ENCODE measurements at places on chromosomes 2 and 18.

GRCh38 chr2:715854-716560 is 38.8 kb upstream of the TMEM18 start:
- no peak for DNase-seq

- no peak for DNase-seq
These were observed 79.0 kb downstream of the PIGN start for GRCh38 chr18:62107881-62108280.

- DNase-seq: no peak
These were observed 32.0 kb downstream of the LGALSL start for GRCh38 chr2:64485961-64486360.

DNA sequence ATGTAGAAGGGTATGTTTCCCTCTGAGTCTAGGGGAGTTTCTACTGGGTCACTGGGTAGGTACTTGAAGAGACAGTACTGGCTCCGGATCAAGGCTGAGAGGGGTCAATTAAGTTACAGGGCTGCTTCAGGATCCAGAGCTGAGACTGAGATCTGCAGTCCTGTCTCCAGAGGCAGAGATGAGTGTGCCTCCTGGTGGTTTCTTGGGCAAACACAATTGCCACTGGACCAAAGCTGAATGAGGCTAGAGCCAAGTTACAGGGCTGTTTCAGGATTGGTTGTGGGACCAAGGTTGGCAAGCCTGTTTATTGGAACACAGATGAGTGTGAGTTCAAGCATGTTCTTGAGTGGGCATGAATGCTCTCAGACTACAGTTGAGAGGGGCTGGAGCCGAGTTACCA is 157.9 kb downstream of the ADCYAP1 start:
- DNase-seq: no peak

- no peak for DNase-seq
These were observed 201.0 kb upstream of the RBMS1 start for GRCh38 chr2:160694631-160695030.

DNA sequence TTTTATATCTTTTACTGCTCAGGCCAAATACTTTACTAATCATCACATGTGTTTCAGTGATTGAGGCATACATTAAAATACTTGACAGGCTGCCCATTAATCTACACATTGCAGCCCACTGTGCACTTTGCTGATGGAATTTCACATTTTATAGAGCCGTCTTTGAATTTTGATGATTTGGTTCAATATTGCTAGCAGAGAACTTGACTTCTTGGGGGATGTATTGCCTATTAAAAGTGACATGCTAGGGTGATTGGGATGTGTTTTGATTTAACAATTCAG is 1291.0 kb upstream of the GYPC start:
- no peak for DNase-seq

- no peak for DNase-seq
These were observed 227.5 kb upstream of the SMAD2 start for GRCh38 chr18:48157956-48158355.

- no peak for DNase-seq
These were observed 303.9 kb downstream of the LRATD1 start for GRCh38 chr2:14936426-14936825.

DNA sequence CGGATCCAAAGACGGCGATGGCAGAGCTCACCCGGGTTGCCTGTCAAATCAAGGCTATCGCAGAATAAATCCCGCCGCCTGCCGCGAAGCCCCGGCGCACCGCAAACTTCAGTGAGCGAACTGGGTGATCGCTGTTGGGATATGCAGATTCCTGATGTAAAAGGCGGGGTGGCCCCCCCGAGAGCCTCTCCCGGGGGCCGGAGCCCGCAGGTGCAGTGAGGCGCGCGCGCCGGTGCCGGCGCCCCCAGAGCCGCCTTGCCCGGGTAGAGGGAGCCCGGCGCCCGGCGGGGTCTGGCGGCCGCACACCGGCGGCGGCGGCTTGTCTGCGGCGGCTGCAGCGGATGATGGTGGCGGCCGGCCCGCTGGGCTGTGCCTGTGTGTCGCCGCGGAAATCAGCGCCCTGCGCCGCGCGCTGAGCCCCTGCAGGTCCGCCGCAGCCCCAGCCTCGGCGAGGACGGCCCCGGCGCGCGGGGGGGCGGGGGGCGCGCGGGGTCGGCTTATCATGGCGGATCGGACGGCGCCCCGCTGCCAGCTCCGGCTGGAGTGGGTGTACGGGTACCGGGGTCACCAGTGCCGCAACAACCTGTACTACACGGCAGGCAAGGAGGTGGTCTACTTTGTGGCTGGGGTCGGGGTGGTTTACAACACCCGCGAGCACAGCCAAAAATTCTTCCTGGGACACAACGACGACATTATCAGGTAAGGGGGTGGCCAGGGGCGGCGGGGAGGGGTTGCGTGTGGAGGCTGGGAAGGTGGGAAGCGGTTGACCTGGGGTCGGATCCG is 1.3 kb downstream of the EML6 start:
- DNase-seq: peak; percentile 54

DNA sequence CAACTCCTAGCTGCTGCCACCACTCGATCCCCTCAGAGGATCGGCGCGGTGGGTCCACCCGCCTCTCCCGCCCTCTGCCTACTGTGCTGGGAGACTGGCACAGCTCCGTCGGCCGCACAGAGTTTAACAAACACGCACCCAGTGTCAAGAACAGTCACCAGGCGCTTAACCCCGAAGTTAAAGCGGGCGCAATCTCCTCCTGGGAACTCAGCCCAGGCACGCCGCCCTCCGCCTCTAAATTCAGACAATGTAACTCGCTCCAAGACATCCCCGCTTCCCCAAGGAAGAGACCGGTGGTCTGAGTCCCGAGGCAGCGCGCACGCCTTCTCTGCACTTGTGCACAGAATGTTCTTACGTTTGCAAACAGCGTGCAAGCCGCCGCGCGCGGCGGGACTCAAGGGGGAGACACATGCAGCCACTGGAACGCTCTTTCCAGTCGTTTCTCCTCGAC is 533 bp downstream of the CXCR4 start:
- peak; percentile 71 for DNase-seq

GRCh38 chr2:151849413-151850010 is 21.3 kb upstream of the ARL5A start:
- DNase-seq: peak; percentile 39

GRCh38 chr2:148675708-148676107 is 31.2 kb downstream of the EPC2 start:
- DNase-seq: no peak

GRCh38 chr2:189613077-189613636 is 32.6 kb upstream of the SLC40A1 start:
- peak; percentile 75 for DNase-seq

DNA sequence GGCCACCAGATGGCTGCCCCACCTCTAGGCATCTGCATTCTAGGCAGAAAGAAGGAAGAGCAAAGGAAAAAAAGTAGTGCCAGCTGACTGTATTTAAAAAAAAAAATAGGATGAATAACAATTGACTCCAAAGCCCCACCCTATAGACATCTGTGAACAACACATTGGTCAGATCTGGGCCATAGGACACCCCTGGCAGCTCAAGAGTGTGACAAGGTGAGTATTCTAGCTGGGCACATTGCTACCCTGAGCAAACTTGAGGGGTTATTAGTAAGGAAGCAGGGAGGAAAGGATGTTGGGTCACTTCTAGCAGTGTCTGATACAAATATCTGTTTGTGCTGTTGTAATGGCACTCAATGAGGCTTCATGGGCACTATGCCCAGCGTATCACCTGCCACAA is 58.6 kb upstream of the NPAS2 start:
- DNase-seq: no peak

DNA sequence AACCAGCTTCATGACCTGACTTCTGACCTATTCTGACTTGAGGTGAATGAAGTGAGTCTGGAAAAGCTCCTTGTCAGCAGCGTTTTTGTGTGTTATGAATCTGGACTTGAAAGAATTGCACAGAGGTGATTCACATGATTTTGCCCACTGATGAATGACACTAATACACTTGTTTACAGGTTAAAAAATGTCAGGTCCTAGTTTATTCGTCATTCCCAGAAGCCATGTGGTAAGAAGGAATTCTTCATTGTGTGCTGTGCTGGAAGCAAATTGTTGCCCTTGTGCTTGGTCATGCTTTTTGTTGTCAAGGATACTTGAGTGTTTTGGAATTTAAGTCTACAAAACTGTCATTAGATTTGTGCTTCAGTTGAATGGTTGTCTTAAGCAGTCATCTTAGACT is 15.5 kb downstream of the SEC11C start:
- DNase-seq: no peak

- DNase-seq: peak; percentile 72
These were observed 1.8 kb upstream of the AGBL5 start for GRCh38 chr2:27049422-27050280.

GRCh38 chr2:212766921-212767320 is 228.3 kb upstream of the ERBB4 start:
- DNase-seq: no peak

DNA sequence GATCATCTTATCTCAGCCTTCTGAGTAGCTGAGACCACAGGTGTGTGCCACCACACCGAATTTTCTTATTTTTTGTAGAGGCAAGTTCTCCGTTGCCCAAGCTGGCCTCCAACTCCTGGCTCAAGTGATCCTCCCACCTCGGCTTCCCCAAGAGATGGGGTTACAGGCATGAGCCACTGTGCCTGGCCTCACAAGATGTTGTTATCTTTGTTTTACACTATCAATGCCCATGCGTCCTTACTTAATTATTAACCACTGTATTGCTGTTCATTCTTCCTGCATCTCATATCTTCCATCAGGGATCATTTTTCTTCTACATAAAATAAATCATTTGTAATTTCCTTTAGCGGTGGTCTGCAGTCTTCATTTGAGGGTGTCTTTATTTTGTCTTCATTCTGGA is 181.9 kb downstream of the TGIF1 start:
- no peak for DNase-seq

DNA sequence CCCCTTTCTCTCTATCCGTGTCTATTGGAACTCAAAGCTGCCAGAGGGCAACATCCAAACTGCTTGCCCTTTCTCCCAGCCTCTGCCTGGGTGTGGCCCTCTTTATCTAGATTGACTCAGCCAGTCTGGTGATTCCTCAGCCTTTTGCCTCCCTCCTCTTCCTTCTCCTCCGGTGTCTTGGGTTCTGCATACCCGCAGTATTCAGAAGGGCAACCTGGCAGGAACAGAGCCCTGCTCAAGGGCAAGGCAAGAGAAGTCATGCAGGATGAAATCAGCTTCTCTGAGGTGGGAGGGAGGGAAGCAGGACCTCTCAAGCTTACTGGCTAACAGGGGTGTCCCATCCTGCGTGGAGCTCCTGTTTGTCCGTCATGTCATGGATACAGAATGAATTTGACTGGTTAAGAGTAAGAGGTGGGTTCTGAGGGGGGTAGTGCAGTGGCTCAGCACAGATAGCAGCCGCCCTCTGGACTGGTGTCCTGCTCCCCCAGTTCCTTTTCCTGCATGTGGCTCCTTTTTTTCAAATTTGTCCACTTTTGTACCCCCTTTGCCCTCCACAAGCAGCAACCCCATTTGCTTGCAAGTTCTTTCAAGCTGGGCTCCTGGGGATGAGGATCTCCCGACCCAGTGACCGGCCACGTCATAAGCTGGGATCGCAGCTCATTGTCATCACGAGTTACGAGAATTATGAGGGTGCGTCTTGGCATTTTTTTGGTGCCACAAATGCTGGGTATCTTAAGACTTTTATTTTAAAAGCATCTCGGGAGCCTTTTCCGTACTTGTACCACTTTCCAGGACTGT is 154.1 kb downstream of the FHOD3 start:
- DNase-seq: no peak

DNA sequence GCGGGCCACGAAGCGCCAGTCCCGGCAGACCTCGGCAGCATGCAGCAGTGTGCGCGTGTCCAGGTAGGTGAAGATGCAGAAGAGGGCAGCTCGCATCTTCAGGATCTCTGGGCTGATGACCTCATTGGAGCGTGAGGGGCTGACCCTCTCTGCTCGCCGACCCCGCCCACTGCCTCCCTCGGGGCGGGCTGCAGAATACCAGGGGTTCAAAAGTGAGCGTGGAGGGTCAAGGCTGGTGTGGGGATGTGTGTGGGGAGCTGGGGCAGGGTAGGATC is 20.0 kb downstream of the FBXO41 start:
- DNase-seq: no peak

DNA sequence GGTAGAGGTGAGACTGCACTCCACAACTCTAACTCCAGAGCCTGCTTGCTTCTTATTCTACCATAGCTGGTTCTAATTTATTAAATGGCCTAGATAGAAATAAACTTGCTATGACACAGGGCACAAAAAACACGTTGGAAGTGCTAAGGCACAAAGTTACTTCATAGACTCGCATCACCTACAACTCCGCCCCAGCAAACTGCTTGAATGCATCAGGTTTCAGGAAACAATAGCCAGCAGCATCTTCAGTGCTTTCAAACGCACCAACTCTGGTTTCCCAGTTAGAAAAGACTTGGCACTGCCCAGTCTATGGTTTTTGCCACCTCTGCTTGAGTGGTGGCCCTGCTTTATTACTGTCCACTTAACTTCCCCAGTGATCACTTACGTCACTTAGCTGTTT is 142.6 kb downstream of the RIF1 start:
- DNase-seq: no peak

DNA sequence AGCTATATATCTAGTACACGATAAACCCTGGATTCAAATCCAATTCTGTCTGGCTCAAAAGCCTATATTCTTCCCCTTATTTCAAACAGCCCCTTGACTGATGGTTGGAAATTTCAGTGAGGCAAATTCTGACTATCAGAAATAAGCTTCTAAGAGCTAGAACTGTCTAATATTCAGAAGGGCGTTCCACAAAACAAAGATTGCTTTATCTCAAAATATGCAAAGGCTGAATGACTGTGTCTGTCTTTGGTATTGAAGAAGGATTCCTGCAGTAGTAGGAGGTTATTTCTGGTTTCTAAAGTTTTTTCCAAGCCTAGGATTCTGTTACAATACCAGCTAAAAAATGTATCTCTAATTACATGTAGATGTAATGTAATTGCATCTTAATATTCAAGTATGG is 31.1 kb downstream of the DRC1 start:
- no peak for DNase-seq

- DNase-seq: no peak
These were observed 5.3 kb upstream of the SCG2 start for GRCh38 chr2:223607476-223607875.

GRCh38 chr2:199855812-199856211 is 4.8 kb upstream of the FTCDNL1 start:
- DNase-seq: no peak

DNA sequence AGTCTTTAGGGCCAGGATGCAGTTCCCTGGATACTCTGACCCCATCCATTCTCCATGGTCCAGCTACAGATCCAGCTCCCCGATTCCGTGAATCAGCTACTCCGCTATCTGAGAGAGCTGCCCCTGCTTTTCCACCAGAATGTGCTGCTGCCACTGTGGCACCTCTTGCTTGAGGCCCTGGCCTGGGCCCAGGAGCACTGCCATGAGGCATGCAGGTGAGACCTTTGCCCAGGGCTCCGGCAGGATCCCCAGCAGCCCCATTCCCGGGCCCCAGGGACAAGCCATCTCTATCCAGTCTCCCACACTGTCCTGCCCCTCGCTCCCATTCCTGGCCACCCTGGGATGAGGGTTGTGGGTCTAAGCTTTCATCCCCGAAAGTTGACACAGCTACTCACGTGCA is 7.5 kb downstream of the TMEM214 start:
- no peak for DNase-seq

All from hepatocyte (in vitro differentiated cells).